COLO829 (cell line): ENCODE measurements at places on chromosomes 11 and 22.

DNA sequence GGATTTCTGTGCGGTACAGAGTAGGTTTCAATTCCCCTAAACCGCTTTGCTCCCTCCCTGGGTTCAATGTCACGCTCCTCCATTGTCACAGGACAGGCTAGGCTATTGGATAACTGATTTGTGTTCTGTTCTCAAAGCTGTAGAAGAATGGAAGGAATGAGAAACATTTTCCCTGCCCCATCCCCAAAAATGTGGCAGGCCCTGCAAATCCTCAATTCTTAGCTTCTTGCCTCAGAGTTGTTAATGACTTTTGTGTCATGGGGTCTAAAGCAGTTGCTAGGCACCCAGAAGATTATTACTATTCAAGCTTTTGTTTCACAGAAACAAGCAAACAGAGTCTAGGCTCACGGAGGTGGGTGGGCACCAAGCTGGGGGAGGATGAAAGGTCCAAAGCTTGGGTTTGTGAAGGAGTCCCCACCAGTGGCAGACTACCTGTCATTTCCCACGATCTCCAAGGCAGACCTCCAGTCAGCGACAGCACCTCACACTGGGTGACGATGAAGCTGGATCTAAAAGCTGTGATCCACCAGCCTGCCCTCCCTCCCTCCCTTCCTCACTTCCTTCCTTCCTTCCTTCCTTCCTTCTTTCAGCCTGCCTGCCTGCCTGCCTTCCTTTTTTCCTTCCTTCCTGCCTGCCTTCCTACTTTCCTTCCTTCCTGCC, 1080.2 kb downstream of the OPCML start:
- no peak for DNase-seq

DNA sequence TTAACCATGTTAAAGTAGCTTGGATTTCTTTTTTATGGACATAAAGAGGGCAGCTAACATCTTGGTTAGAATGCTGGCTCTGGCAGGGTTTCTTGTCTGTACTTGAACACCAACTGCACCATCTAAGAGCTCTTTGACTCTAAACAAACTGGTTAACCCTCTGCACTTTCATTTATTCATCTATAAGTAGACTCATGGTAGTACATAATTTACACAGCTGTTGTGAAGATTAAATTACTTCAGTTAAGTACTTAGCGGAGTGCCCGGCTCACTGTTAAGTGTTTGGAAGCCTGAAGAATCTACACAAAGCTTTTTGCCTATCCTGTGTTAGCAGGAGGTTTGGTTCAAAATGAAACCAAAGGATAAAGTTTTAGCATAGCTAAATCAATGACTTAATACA, 846.2 kb upstream of the API5 start:
- no peak for DNase-seq

GRCh38 chr22:36753916-36754315, 22.0 kb downstream of the IFT27 start:
- no peak for DNase-seq

DNA sequence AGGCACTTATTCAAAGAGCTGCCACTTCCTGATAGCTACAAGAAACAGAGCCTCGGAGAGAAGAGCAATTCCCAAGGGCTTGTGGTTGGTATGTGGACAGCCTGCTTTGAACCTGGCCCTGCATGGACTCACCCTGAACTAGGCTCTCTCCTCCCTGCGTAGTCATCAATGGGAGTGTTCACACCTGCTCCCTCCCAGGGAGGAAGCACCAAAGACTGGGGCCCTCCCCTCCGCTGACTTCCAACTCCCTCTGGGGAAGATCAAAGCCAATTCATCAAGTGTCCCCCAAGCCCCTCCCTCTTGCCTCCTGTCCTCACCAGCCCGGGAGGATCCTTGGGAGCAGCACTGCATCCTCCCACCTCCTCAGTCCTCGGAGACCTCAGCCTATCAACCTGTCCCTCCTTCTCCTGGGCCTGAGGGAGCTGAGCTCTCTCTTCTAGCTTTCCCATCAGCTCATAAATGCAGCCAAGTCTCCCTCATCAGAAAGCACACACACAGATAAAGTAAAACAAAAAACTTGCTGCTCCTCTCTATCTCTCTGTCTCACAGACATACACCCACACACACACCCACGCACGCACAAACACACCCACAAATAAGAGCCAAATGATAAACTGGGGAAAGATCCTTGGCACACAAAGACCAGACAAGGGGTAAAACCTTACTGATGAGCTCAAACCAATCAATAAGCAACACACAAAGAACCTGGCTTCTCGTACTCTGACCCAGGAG, 3.3 kb downstream of the A4GALT start:
- DNase-seq: peak; percentile 35

- DNase-seq: no peak
Measured at GRCh38 chr11:11148104-11148509, 204.9 kb downstream of the CSNK2A3 start.

- no peak for DNase-seq
Measured at GRCh38 chr11:64058494-64058893, 22.8 kb downstream of the FLRT1 start.

- no peak for DNase-seq
Measured at GRCh38 chr11:92846491-92847125, 122.8 kb upstream of the MTNR1B start.

DNA sequence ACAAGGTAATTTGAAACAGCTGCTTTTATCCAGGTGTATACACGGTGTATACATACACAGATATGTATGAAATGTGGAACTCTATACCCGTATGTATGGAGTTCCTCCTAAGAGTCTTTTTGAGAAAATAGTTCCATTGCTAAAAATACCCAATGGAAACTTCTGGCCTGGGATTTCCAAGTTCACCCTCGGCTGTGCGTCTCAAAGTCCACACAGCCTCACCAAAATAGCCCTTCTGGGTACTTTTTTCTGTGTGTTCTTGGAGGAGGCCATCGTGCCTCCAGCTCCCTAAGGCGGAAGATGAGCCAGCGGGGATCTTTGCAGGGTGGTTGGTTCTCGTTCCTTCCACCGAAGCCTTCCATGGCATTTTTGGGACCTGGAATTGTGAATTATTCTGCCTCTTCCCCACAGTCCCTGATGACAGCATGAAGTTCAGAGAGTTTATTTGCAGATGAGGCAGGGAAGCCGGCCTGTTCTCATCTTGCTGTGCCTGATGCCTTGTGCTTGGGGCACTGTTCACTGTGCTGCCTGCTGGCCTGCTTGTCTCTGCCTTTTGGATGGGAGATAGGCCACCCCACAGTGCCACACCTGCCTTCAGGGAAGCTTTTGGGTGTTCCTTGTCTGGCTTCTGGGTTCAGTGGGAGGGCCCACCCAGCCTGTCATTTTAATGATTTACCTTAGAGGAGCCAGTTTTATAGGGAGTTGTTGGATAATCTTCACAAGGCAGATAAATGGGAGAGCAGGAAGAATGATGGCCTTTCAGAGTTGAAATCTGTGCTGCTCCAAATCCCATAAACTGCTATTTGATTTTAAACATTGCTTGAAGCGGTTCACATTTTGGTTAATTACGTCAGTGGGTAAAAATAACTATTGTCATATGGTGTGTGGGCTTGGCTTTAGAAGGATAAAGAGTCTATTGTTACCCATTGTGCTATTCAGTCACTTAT, 112.7 kb upstream of the OR4B1 start:
- peak; percentile 88 for DNase-seq

GRCh38 chr11:126512251-126512650, 156.8 kb downstream of the ST3GAL4 start:
- DNase-seq: no peak

GRCh38 chr11:79094616-79095015, 346.2 kb downstream of the TENM4 start:
- DNase-seq: no peak

DNA sequence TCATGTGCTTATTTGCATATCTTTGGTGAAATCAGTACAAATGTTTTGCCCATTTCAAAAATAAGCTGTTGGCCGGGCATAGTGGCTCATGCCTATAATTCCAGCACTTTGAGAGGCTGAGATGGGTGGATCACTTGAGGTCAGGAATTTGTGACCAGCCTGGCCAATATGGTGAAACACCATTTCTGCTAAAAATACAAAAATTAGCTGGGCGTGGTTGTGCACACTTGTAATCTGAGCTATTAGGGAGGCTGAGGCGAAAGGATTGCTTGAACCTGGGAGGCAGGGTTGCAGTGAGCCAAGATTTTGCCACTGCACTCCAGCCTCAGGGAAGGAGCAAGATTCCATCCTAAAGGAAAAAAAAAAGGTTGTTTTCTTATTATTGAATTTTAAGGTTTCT, 136.0 kb downstream of the SWAP70 start:
- DNase-seq: no peak

- DNase-seq: no peak
Measured at GRCh38 chr22:46676881-46677280, 56.7 kb downstream of the GRAMD4 start.

DNA sequence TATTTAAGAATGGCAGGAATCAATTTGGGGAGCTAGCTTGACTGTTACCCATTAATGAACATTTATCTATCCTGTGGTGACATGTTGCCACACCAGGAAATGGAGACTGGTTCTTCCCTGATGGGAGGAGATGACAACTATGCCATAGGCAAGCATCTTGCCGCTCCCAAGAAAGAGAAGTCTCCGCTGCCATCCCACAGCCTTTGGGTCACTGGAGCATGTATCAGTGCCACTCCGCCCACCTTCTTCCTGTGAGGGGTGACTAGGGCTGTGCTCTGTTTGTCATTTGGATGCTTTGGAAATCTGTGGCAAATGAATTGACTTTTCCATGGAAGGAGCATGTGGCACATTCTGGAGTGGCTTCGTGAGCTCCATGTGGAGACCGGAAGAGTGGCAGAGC, 6.5 kb downstream of the STIP1 start:
- DNase-seq: no peak
